ENCODE measurements at places on chromosomes 1 and 21. TPM values are rescaled to one million over a fixed set of nuclear protein-coding genes. Genes with fewer than 3 reads are reported as not detected.

Gene F3
- 11.0 TPM for polyA plus RNA-seq

DNA sequence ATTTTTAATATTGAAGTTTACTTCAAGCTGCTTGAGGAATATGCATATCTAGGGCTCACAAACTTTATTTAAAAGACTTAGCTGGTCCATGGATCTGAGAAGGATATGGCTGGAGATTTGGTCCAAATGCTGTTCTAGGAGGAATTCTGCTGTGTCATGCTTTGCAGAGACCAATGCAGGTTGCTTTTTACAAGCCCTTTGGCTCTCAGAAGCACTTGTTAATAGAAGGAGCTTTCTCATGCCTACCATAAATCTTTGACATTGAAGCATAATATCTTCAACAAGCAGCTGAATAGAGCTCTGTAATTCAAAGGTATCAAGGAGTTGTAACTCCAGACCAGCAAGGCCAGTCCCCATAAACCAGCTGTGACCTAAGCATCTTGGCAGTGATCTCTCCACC lies 299.1 kb downstream of the HHAT start:
- no peak for DNase-seq

DNA sequence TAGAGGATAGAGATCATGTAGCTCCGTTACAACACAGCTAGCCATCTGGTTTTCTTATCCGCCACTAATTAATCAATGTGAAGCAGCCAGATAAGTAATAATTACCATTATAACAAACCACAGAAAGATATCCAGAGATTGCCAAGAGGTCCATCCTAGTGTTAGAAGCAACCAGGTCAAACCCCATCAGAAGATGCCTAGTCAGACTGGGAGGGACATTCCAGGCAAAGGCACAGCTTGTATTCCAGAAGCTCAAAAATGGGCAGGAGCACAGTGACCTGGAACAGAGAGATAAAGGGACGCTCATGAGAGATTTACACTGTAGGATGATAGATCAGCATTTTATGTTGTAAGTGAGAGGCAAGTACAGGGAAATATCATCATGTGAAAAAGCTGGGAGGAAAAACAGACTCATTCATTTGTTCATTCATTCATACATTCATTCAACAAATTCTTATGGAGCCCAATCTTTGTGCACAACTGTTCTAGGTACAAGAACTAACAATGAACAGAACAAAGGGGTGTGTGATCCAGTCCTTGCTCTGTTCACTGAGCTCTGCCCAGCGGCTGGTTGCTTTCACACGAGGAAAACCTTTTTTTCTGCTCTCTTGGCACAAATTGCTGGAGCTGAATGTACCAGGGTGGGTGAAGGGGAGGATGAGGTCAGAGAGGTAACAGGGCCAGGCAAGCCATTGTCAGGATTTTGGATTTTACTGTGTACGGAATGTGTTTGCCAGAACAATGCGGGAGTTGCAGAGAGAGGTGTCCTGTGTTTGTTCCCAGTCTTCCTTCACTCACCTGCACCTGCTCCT lies 240.8 kb upstream of the FGGY start:
- DNase-seq: no peak

- DNase-seq: no peak
Measured at GRCh38 chr1:165287781-165288180, 68.7 kb downstream of the LMX1A start.

DNA sequence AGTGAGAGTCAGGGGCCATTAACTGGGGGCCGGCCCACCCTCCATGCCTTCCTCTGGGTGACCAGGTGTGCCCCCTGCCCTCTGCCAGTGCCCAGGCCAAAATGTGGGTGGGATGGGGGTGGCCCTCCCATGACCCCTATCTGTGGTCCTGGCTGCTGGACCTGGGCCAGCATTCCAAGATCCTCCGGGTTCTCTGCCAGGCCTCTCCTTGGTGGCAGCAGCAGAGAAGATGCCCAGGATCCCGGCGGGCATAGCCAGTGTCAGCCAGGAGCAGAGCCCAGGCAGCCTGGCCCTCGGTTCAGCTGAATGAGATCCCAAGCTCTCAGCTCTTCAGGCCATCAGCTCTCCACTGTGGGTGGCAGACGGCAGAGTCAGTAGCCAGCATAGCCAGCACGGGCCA lies 31.3 kb upstream of the ACTRT2 start:
- DNase-seq: no peak

DNA sequence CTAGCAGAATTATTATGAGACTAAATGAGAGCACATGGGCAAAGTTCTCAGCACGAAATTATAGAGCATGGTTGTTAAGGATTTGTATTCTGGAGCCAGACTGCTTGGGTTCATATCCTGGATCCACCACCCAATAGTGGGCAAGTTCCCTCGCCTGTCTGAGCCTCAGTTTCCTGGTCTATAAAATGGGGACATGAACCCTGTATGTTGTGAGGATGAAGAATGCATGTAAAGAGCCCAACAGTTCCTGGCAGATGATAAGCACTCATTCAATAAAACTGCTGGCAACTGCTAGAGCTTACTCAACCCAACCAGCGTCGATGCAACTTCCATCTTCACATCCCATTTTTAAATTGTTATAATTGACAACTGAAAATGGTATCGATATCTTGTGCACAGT lies 47.2 kb upstream of the ZBTB40 start:
- no peak for DNase-seq

- DNase-seq: no peak
Measured at GRCh38 chr1:112325504-112325903, 70.5 kb upstream of the CTTNBP2NL start.

GRCh38 chr1:150537732-150538684 lies 11.2 kb upstream of the ADAMTSL4 start:
- no peak for DNase-seq

- DNase-seq: peak; percentile 24
Measured at GRCh38 chr1:91684481-91685196, 184.0 kb downstream of the CDC7 start.

Gene AMY2A
- not detected for polyA plus RNA-seq

DNA sequence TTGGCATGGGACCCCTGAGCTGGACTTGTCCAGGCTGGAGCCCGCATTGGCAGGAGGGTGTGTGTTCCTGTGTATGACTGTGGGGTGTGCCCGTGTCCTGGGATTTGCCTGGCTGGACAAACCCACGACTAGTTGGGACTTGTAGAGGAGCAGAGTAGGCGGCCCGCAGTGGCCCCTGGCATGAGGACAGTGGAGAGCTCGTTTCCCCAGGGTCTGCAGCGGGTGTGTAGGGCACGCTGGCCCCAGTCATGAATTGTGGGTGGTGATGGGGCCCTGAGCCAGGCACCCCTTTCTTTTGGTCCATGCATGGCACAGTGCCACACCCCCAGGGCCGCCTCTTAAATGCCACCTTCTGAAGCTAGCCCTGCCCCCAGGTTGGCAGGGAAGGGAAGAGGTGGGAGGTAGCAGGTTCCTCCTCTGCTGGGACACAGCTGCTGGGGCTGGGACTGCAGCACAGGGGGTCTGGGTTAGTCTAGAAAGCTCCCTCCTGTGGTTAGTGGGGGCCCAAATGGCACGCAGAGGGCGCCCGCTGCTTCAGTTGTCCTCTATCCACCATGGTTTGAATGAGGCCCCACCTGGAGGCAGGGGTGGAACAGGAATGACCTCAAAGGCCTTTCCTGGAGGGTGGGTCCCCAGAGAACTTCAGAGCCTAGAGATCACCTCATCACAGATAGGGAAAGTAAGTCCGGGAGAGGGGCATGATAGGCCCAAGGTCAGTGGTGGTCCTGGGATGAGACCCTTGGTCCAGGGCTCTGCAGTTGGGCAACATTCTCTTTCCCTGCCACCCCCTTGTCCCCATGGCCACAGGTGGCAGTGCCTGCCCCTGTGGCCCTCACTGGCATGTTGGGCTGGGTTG lies 4.1 kb downstream of the CROCC start:
- no peak for DNase-seq

GRCh38 chr1:192805832-192806323 lies 3.0 kb upstream of the RGS2 start:
- peak; percentile 92 for DNase-seq

Gene RAB42
- 28.1 TPM for polyA plus RNA-seq

DNA sequence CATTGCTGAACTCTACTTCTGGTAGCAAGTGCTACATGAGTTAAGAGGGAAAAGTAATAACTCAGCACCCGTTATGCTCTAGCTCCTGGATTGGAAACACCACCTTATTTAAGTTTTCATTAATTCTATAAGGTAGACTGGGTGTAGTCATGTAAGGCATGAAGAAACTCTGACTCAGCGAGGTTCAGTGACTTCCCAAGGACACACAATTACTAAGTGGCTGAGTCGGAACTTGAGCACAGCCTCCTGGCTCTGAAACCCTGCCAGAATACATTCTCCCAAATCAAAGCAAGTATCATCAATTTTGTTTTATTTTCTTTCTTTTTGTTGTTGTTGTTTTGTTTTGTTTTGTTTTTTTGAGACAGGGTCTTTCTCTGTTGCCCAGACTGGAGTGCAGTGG lies 29.1 kb upstream of the SCCPDH start:
- DNase-seq: no peak

Gene RHD
- not detected for polyA plus RNA-seq

- DNase-seq: peak; percentile 98
Measured at GRCh38 chr1:24142546-24143534, at the start of gene IL22RA1. IL22RA1 (minus strand) TSS chr1:24143140; CDS start chr1:24143082, 58 bp downstream.

Gene RPE65
- 1.7 TPM for polyA plus RNA-seq

- DNase-seq: no peak
Measured at GRCh38 chr21:27649762-27650161, 682.9 kb upstream of the ADAMTS5 start.

DNA sequence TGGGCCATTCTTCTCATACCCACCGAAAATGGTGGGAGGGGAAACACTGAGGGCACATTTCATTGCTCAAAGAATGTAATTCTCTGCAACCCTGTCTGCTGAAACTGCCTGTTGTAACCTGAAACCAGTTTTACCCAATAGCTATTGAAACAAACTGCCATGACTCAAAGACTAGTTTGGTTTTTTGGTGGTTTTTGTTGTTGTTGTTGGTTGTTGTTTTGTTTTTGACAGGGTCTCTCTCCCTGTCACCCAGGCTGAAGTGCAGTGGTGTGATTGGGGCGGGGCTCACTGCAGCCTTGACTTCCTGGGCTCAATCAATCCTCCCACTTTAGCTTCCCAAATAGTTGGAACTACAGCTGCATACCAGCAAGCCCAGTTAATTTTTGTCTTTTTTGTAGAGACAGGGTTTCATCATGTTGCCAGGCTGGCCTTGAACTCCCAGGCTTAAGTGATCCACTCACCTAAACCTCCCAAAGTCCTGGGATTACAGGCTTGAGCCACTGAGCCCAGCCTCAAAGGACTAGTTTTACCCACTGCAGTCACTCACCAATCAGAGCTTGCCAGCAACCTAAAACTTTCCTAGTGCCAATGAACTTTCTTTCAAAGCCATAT lies 2.1 kb upstream of the IPP start:
- no peak for DNase-seq

DNA sequence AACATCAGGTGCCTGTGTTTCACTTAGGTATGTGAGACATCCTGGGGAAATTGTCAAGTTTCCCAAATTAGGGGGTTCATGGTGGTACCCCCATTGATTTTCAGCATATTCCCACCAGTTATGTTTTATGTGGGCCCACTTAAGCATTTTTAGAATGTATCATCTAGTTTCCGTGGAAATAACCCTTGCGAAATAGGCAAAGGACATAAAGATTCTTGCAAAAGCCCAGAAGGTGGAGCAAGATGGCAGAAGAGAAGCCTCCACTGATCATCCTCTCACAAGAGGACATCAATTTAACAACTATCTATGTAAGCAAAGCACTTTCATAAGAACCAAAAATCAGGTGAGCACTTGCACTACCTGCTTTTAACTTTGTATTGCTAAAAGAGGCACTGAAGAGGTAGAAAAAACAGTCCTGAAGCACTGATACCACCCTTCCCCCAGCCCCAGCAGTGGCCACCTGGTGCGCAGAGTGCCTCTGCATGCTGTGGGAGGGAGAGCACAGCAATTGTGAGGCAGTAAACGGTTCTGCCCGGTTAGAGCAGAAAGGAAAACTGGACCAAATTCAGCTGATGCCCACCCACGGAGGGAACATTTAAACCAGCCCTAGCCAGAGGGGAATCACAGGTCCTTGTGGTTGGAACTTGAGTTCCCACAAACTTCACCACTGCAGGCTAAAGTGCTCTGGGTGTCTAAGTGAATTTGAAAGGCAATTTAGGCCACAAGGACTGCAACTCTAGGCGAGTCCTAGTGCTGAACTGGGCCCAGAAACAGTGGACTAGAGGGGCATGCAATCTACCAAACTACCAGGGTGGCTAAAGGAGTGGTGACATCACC lies 23.2 kb downstream of the MCOLN2 start:
- DNase-seq: peak; percentile 13

DNA sequence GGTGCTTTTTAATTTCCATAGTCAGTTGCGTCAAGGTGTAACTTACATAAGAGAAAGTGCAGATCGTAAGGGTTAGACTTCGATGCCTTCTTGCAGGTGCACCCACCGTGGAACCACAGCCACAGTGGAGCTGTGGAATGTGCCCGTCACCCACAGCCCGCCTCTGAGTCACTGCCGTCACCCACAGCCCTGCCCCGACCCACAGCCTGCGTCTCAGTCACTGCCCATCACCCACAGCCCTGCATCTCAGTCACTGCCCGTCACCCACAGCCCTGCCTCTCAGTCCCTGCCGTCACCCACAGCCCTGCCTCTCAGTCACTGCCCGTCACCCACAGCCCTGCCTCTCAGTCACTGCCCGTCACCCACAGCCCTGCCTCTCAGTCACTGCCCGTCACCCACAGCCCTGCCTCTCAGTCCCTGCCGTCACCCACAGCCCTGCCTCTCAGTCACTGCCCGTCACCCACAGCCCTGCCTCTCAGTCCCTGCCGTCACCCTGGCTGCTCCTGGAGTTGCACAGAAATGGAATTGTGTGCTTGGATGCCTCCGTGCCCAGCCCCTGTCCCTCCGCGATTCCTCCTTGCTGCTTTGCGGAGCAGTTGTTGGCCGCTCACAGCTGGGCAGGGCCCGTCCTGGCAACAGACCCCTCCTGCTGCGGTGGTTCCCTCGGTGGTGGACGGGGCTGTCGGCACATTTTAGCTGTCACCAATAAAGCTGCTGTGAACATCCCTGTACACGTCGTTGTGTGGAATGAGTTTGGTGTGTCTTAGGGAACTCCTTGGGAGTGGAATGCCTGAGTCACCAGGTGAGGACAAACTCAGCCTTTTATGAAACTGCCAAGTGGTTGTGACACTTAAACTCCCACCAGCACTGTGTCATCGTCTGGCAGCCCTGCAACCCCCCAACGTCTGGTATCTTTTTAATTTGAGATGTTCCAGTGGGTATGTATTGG lies 44.9 kb upstream of the COL6A2 start:
- DNase-seq: no peak

Gene ENAH
- 5.4 TPM for polyA plus RNA-seq

DNA sequence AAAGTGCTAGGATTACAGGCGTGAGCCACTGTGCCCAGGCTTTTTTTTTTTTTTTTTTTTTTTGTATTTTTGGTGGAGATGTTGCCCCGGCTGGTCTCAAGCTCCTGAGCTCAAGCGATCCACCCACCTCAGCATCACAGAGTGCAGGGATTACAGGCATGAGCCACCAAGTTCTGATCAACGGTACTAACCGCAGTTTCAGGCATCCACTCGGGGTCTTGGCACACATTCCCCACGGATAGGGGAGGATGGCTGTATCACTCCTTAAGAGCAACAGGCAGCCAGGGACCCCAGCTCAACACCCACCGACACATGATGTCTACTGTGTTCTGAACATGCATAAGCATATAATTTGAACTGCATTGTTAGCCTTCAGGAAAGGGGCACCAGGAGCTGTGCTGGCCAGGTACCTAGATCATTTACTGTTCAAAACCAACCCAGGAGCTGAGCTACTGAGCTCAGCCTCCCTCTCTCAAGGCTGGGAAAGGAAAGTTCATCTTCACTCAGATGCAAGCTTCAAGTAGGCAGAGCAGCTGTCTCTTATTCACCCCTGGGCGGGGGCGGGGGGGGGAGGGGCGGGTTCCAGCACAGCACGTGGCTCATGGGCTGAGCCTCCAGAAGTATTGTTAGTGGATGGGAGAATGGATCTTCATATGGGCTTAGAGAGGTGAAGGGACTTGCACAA lies 24.7 kb downstream of the CAPZB start:
- no peak for DNase-seq

- DNase-seq: peak; percentile 41
Measured at GRCh38 chr1:200107004-200107470, 79.5 kb downstream of the NR5A2 start.

All from small intestine (tissue), 16 donors.